ENCODE measurements at places on chromosomes 3 and 15.

- no peak for DNase-seq
Measured at GRCh38 chr3:173588556-173588955, 191.0 kb downstream of the NLGN1 start.

DNA sequence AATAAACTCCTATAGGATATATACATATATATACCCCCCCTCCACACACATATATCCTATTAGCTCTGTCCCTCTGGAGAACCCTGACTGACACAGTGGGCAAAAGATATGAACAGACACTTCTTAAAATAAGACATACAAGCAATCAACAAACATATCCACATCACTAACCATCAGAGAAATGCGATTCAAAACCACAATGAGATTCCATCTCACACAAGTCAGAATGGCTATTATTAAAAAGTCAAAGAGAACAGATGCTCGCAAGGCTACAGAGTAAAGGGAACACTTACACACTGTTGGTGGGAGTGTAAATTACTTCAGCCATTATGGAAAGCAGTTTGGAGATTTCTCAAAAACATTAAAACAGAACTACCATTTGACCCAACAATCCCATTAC lies 46.2 kb upstream of the ARHGEF26 start:
- no peak for DNase-seq

DNA sequence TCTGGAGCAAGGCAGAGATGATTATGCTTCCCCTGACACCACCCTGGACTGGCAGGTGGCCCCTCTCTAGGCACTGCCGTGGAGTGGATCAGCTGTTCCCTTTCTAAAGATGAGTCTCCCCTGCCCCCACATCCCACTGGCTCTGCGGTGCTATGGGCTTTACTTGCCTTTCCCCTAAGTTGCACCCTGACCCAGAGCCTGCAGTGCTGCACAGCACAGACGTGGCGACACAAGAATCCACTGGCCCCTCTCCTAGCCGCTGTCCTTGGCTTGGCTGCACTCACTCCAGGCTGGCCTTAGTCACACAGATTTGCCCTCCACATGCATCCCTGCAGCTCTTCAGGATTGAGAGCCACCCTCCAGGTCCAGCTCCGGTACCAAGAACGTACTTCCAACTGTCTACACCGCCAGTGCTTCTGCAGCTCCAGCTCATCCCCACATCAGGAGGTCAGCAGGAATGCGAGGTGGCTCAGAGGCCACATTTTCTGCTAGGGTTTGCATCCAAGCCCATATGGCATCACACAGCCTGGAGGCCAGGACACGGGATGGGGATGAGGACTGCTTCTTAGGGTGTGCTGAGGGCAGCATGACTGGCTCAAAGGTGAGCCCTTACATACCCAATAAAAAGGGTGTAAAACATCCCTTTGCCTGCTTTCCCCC lies 82.4 kb upstream of the RASGRF1 start:
- no peak for DNase-seq

DNA sequence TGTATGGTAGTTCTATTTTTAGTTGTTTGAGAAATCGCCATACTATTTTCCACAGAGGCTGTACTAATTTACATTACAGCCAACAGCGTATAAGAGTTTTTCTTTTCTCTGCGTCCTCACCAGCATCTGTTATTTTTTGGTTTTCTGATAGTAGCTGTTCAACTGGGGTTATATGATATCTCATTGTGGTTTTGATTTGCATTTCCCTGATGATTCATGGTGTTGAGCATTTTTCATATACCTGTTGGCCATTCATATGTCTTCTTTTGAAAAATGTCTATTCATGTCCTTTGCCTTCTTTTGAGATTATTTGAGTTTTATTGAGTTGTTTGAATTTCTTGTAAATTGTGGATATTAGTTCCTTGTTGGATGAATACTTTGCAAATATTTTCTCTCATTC lies 114.6 kb downstream of the LRRK1 start:
- no peak for DNase-seq

GRCh38 chr3:167732313-167733065 lies 2.2 kb downstream of the PDCD10 start:
- DNase-seq, result no peak

DNA sequence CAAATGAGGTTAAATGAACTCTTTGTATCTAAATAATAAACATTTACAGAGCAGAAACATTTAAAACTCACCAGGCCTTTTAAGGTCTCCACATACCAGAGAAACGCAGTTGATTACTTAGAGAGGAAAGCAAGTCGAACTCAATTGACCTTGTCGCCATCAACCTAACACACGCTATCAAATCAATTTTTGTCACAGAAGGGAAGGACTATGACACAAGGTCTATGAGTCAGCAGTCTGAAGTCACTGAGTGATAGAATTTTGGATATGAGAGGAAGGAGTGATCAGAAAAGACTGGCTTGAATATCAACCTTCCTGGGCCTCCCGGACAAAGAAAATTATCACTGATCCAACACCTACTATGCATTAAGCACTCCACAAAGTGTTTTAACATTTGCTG lies 514.4 kb upstream of the ZNF385D start:
- DNase-seq, result no peak

DNA sequence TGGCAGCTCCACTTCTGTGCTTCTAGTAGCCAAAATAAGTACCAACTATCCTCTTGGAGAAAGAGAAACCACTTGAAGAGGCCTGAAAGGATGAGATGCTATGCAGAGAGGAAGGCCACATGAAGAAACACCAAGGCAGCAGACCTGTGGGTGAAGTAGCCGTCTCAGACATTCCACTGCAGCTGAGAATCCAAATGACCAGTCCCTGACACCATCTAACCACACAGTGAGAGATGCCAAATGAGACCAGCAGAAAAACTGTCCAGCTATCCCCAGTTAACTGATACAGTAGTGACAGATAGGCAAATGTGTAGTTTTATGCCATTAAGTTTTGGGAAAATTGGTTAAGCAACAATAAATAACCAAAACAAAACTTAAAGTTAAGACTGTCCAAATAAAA lies 47.9 kb upstream of the ZSCAN2 start:
- DNase-seq, result no peak

DNA sequence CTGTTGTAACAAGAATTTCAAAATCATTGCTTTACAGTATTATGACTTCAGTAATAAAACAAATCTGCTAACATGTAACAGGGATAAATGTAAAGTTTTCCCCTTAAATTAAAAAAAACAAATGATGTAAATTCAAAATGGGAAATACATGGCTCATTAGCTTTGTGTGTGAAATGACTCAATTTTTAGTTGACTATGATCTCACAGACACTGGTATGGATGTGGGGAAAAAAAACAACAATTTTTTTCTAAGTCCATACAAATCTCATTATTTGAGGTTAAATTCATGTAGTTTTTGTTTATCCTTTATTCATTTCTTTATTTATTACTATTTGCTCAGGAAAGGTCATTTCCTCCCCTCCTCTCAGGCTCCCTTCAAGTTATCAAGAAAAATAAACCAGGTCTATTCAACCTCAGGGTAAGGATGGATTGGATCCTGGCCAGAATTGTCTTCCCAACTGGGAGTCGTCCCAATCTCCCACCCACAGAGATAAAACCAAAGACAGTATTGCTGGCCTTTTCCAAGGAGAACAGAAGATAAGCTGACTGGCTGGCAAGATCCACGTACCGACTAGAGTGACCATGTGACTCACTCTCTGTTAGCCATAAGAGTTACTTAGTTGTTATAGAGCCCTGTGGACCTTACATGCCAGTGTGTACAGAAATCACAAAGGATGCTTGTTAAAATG lies 373.3 kb downstream of the GAP43 start:
- no peak for DNase-seq

- peak; percentile 31 for DNase-seq
Measured at GRCh38 chr3:130850044-130850797, 43.7 kb upstream of the ATP2C1 start.

DNA sequence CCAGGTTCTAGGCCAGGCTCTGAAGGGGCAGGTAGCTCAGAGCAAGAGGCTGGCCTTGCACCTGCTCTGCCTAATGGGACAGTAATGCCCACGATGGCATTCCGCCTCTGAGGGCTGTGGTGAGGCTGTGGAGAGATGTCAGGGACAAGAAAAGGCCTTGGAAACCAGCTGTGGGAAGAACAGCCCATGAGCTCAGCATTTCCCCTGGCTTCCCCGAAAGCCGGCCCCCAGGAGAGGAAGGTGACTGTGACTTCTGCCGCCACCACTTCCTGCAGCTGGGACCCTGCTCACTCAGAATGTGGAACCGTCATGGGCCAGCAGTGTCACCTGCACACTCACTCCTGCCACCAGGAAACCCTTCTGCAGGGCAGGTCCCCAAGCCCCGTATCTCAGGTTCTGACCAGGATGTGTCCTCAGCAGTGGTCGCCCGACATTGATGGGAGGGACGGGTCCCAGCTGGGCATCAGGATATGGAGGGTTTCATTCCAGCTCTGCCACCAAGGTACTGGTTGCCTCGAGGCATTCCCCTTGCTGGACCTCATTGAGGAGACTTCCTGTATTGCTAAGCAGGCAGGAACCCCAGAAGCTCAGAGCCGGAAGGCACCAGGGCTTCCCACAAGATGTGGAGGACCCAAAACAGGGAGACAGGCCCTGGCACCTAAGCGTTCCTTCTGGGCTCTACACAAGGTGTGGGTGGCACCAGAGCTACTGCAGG lies 30.7 kb downstream of the SEMA7A start:
- peak; percentile 79 for DNase-seq

DNA sequence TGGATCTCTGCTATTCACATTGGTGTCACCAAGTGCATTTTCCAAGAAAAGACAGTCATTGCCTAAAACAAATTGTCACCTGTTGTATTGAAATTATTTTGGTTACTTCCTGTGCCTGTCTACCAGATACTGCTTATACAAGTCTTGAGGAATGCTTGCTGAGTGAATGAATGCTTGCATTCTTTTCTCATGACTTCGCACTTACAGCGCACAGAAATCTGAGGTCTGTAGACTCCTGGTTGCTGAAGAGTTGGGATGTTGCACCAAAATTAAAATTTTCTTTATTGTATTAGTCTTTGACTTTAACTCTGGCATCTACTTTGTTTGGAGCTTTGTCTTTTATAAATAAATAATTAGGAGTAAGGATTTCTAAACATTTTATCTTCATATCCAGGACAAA lies 28.4 kb downstream of the SH3GL3 start:
- no peak for DNase-seq

GRCh38 chr3:195838714-195839113 lies 27.0 kb upstream of the MUC4 start:
- no peak for DNase-seq

DNA sequence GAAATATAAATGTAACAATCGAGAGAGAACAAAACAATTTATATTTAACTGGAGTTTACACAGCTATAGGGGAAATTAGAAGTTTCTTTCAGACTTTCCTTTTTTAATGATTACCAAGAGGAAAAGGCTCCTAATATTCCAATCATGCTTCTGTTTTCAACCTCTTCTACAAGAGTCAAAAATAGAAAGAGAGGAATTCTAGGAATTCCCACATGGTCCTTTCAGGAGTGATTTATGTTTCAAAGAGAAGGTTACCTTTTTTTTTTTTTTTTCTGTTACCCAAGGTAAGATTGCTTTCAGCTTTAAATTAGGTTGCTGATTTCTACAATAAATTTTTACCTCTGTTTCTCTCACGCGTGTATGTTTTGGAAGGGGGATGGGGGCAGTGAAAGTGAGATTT lies 355.3 kb upstream of the DCBLD2 start:
- DNase-seq, result no peak

DNA sequence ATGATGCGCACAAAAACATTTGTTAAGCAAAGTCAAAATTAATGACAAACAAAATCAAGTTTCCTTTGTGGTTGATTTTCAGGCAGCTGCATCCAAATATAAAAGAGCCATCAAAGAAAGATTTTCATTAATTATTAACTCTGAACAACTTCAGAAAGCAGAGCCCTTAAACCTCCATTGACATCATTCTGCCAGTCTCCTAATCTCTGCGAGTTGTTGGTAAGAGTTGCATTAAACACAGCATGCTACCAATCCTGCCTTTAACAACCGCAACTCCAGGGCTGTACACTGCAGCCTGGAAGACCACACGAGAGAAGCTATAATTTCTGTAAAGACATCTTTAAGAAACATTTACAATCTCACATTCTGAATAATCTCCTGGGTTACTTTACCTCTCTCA lies 204.6 kb downstream of the NR2F2 start:
- DNase-seq, result no peak

DNA sequence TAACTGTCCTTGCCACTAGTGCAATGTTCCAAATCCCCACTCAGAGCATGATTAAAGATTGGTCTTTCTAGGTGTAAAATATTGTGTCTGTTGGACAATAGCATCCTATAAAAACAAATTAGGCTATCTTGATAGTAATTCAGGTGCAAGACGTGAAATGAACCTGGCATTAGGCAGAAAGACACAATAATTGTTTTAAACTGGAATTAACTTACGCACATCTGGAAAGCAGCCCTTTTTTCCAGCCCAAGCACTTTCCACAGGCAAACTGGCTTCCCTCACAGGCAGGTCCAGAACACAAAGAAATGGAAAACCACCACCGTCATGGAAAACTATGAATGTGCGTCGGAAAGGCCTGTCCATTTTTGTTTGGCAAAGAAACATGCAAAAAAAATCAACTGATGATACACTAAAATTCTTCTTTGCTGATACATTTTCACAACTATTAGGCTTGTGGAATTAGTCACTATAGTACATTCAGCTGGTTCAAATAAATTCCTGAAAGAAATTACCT lies 474.7 kb upstream of the IL12A start:
- no peak for DNase-seq

GRCh38 chr3:124775877-124776276 lies 45.6 kb downstream of the UMPS start:
- no peak for DNase-seq

DNA sequence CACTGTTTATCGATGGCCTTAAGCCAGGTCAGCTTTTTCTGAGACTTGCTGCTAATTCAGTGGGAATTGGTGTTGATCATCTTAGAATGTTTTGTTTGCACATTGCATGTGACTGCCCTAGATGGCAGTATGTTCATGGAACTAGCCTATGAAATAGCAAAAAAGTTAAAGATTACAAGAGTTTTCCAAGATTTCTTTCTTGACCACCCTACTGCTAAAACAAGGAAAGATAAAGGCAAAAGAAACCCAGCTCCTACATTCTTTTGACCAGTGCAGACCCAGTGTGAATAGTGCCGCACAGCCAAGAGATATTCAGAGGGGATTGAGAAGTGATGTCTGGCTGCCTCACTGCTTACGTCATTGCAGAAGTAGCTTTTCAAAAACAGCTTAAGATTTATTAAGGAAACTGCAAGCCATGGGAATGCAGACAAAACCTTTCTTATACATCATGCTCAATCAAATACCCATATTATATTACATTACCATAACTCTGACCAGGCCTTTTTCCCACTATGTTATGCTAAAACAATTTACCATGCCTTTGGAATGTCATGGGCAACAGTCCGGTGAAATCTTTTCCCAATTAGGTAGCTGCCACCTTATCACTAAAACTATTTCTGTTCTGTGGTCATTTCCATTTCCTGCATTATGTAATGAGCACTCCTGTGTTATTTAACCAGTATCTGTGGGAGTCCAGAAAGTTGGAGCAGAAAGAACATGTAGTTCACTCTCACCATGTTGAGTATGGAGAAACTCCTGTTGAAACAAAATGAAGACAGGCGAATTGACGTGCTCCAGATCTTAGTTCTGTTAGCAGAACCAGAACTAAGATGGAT lies 6.0 kb downstream of the PHLDB2 start:
- DNase-seq, result no peak

All from stimulated activated CD4-positive, alpha-beta T cell treated with anti-CD3 and anti-CD28 coated beads, Interleukin-12 subunit alpha, Interleukin-12 subunit beta, amount 100 ng/mL, for 4 hours (primary cell).